Posterior cingulate gyrus (tissue), 11 donors: ENCODE measurements at places on chromosomes 5 and 9.

DNA sequence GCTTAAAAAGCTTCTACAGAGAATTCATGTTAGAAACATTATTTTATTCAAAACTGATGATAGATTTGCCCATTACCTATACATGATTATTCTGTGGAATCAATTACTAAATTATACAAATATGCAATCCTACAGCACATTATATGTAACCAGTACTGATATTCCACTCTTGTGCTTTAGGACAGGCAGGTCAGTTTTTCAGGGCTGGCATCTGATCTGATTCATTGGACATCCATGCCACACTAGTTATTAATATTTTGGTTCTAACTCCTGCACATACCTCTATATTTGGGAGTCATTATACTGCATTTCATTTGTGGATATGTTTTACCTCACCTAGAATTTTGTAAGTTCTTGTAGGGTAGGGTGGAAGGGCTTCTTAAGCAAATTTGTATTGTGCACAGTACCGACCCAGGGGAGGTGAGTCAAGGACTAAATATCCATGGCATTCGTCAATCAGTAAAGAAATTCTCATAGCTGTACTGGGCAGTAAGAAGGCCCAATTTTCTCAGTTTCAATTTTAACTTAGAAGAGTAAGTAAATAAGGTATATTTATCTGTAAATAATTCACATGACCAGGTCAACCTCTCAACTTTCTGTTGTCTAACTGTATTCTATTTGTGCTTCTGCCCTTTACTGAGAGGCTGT lies 33.5 kb downstream of the ELOVL7 start:
- DNase-seq = no peak

GRCh38 chr5:73525606-73526203 lies 27.5 kb downstream of the BTF3 start:
- DNase-seq = no peak

GRCh38 chr5:134540747-134541733 lies 15.6 kb downstream of the JADE2 start:
- peak; percentile 39 for DNase-seq

DNA sequence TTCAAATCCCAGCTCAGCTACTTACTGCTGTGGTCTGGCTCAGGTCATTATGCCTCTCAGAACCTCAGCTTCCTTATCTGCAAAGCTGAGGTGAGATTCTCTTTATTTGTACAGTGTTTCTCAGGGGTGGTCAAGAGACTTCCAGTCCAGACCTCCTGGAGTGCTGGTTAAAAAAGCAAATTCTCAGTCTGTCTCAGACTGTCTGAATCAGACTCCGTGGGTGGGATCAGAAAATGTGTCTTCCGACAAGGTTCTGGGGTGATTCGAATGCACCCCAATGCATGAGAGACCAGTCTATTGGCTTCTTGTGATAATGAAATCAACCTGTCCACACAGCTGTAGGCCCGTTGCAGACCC lies 137.7 kb upstream of the SMIM23 start:
- DNase-seq = no peak
